ENCODE measurements at places on chromosomes 12 and 14. TPM values are rescaled to one million over a fixed set of nuclear protein-coding genes. Genes with fewer than 3 reads are reported as not detected.

DNA sequence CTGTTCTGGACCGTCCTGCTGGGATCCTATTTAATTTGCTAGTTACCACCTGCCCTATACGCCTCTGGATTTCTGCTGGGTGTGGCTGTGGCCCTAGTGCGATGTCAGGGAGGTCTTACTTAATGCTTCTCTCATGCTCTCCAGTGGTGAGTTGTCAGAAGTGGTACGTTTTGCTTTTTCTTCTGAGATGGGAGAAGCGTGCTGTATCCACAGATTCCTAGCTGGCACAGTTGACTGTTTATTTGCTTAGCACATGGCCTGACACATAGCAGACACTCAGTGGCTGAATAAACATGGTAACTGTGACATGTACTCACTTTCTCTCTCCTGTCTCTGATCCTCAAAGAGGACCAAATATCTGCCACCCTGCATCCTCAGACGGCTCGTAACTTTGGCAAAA lies 107.3 kb downstream of the CACNA1C start:
- peak; percentile 21 for DNase-seq

DNA sequence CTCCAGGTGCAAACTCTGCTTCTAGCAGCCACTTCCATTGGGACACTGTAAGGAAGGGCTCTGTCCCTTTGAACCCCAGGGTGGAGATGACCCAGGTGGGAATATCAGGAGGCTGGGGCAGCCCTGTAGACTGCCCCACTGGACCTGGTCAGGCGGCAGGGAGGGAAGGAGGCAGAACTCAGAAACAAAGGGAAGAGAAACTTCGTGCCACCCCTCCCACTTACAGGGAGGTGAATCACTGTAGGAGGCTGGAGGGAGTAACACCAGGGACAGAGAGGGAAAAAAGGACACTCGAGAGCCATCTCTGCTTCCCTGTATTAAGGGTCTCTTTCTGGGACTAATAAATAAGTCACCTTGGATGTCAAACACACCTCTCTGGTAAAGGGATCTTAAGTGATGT lies 37.4 kb downstream of the ISCA2 start:
- no peak for DNase-seq

DNAAF2 gene
- total RNA-seq = 13.3 TPM

GRCh38 chr12:101490286-101490920 lies 15.3 kb downstream of the SPIC start:
- peak; percentile 37 for DNase-seq

DNA sequence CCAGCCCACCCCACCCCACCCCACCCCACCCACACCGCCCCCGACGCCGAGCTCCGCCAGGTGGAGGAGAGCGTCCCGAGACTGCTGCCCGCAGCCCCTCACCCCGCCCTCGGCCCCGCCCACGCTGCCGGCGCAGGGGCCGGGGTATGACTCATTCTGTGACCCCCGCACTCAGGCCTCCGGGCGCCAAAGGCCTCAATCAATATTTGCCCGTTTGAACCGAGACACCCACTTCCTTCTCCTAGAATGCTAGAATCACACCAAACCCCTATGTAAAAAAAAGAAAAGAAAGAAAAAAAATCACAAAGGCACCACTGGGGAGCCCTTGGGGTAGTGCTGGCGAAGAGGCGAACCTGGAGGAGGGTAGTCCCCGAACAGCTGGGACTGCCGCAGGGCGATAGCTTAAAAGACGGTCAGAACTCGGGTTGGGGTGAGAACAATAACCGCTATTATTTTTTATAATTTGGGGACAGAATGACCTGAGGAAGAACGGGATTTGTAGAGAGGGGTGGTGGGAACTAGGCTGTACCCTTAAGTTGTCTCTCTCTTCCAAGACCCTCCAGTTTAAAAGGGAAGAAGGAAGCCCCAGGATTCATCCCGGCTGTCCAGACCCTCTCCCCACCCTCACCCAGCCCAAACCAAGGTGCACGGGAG lies 894 bp downstream of the KRT8 start:
- DNase-seq = no peak

COX8C gene
- not detected for total RNA-seq

MIP gene
- not detected for total RNA-seq

- DNase-seq = no peak
Measured at GRCh38 chr12:65539023-65539422, 260.5 kb downstream of the MSRB3 start.

DNA sequence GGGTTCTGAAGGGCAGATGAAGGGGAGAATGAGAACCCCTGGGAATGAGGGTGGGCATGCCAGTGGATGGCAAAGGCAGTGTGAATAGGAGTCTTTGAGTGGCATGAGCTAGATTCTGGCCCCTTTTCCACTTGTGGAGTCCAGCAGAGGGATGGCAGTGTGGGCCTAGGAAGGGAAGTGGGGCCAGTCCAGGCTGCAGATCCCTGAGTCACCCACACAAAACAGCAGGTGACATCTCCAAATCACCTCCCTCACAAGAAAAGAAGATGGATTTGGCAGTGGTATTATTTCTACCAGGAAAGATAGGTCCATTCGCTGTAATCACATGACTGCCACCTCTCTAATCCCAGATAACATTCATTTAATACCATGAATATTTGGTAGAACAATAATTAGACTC lies 151.3 kb downstream of the TTC7B start:
- DNase-seq = no peak

DNA sequence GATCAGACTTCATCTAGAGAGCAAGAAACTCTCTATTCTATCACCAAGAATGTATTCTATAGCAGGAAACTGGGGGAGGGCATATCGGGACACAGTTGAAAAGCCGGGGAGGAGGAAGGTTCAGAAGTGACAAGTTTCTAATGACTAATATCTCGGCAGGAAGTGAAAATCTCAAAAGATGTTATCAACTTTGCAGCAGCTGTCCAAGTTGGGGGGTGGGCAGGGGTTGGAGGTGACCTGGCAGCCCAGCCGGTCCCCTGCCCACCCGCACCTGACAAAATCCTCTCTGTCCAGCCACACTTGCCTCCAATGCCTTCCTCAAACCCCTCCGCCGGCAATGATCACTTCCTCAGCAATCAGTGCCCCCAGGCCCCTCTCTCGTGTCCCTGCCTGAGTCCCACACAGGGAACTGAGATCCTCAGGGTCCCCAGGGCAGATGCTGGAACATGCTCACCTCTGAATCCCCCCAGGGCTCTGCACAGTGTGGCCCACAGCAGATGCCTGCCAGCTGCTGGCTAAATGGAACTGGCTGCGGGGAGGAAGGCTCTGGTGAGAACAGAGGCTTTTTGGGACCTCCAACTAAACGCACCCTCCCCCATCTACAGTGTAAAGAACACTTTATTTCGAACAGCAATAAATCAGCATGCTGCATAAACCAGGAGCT lies 43.9 kb downstream of the CCDC88C start:
- DNase-seq = no peak

DNA sequence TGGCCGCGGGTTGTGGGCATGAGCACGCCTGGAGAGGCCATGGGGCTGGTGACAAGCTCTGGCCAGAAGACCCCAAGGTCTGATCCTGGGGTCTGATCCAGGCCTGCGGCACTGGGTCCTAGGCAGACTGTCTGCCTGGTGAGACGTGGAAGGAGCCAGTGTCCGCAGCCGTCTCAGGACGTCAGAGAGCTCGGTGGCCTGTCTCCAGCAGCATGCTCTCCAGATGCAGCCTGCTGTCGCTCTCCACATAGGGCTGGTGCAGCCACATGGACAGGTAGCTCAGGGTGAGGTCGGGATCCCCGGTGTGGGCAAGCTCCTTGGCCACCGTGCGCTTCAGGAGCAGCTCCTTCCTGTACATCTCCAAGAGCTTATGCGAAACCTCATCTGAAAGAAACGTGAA lies 14.3 kb downstream of the CINP start:
- no peak for DNase-seq

- no peak for DNase-seq
Measured at GRCh38 chr12:6647083-6647604, at the start of gene ACRBP. TSS of gene ACRBP (minus strand) at chr12:6647432. CDS start at chr12:6647366, 66 bp downstream.

DNA sequence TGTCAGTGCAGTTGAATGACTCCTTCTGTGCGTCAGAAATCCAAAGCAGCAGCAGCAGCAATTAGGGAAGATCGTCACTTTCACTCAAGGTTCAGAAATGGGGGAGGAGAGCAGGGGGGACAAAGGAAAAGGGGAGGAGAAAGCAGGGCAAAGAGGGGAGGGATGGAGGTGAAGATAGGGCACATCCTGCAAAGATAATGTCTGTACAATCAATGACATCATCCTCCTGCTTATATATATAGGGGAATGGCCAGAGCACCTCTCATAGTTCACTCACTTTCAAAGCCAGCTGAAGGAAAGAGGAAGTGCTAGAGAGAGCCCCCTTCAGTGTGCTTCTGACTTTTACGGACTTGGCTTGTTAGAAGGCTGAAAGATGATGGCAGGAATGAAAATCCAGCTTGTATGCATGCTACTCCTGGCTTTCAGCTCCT lies at the start of gene NTS:
NTS (plus strand) TSS at position 265 of the 431 bp plus-strand sequence; CDS start at position 374, 109 bp downstream.
- DNase-seq = peak; percentile 9

- no peak for DNase-seq
Measured at GRCh38 chr14:53896726-53897125, 59.9 kb downstream of the BMP4 start.

KRT75 gene
- 0.12 TPM for total RNA-seq

- DNase-seq = peak; percentile 95
Measured at GRCh38 chr14:75711796-75712211, 50.8 kb downstream of the TTLL5 start.

GRCh38 chr12:43766291-43766690 lies 7.5 kb downstream of the IRAK4 start:
- DNase-seq = no peak

DNA sequence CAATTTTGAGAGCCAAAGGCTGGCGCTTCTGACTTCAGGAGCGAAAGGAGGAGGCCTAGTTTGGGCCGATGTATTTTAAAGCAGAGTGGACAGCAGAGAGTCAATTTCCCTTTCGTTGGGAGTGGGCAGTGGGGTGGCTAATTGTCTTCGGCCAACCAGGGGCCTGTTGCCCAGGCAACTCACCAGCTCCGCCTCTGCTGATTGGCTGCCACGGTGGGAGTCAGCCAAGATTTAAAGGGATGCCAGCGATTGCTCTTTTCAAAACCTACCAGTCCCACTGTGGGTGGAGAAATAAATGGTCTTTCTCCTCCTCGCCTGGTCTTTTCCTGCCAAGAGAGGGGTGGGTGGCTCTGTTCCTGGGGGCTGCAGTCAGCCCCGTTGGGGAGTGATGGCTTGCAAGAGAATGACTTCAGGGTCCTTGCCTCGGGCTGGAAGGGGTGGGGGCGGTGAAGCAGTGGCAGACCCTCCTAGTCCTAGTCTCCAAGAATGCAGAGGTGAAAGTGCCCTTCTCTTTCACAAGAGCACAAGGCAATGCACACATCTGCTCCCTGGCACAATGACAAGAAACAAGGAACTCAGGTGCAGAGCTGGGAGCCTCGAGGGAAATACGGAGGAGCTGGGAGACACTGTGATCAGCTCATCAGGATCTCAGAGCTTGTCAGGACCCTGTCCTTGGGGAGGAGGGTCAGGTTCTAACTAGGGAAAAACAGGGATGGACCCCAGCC lies 37.7 kb downstream of the RASAL1 start:
- peak; percentile 23 for DNase-seq

- peak; percentile 96 for DNase-seq
Measured at GRCh38 chr12:124745891-124746570, 117.6 kb downstream of the SCARB1 start.

GRCh38 chr14:23117371-23118020 lies 1.6 kb downstream of the CEBPE start:
- DNase-seq = no peak

GRCh38 chr12:102781117-102781516 lies 135.9 kb downstream of the PAH start:
- no peak for DNase-seq

DNA sequence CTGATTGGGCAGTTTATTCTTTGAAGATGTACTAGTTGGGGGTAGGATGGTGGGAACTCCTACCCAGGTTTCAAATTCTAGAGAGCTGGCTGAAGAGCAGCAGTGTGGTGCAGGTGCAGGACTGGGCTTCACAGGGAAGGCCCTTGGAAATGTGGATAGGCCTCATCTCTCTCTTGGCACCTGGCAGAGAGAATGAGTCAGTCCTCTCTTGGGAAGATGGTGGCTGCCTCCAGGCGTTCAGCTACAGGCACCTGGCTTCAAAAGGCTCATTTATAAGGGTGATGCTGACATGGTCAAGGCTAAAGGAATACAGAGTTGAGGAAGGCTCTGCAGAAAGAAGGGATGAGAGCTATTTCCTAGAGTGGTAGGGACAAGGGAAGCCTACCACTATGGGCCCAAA lies 179.7 kb upstream of the VASH1 start:
- no peak for DNase-seq

GRCh38 chr14:60658211-60658690 lies 9.0 kb upstream of the SIX1 start:
- DNase-seq = no peak

TNFAIP2 gene
- 5.3 TPM for total RNA-seq

- peak; percentile 72 for DNase-seq
Measured at GRCh38 chr12:55019784-55020183, at the start of gene NEUROD4. TSS of gene NEUROD4 (plus strand) at chr12:55019974. CDS start at chr12:55026440, 6,466 bp downstream.

RAPGEF3 gene
- 2.0 TPM for total RNA-seq

DNA sequence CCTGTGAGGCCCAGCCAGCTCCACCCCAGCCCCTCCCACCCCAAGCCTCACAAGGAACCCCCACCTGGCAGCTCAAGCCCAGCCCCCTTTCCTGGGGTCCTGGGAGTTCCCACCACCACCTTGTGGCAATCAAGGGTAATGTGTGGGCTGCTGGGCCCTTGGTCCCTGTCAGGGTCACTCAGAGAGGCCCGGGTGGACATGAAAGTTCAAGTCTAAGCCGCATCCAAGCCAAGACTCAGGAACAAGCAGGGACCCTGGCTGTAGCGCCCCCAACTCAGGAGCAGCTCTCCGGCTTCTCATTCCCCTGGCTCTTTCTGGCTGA lies 106.4 kb upstream of the C14orf180 start:
- no peak for DNase-seq

- DNase-seq = no peak
Measured at GRCh38 chr12:22588817-22589216, 36.2 kb upstream of the ETNK1 start.

BTBD6 gene
- total RNA-seq = 16.8 TPM

DNA sequence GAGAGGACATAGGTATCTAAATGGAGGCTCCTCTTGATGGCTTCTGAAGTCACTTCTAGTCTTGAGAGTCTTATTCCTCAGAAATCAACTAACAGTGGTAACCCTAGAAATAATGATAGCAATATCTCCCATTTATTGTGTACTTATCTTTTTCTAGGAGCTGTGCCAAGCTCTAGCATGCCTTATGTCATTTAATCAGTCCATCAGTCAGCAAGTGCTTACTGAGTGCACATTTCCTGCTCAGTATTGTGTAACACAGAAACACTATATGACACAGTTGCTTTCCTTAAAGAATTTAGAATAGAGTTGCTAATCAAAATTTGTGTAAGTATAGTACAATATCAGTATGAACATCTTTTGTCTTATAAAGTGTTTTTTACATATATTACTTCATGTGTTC lies 36.6 kb downstream of the KRT76 start:
- DNase-seq = no peak

DNA sequence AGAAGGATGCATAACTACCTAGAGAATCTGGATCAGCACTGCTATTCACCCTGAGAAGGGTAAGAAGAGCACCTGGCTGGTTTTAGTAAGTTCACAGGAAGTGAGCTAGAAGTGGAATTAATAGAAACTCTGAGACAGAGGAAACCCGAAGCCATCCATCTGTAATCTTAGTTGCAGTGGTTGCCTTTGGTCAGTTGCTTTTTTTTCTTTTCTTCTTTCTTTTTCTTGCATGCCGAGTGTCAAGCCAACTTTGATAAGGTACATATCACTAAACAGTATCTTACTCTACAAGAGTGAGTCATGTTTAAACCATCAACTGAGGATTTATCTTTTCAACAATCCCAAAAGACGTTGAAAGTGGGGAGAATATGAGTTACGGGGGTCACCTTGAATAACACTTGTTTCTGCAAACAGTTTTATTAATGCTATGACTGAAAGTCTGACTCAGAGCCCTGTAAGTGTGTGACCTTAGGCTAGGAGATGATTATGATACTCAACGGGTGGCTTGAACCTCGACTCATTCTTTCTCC lies 26.7 kb downstream of the C12orf75 start:
- DNase-seq = no peak

MMP19 gene
- total RNA-seq = 2.0 TPM

Data from H4 (cell line).